ENCODE measurements at places on chromosomes 6 and 20. TPM values are rescaled to one million over a fixed set of nuclear protein-coding genes. Genes with fewer than 3 reads are reported as not detected.

Gene FAM209B
- total RNA-seq = not detected

Gene PDYN
- total RNA-seq = not detected

Gene GINS1
- total RNA-seq = 2.4 TPM

Gene SNRNP48
- 9.9 TPM for total RNA-seq

Gene PTGIS
- not detected for total RNA-seq

Gene CYB5R4
- total RNA-seq = 5.8 TPM

Gene CLDN20
- not detected for total RNA-seq

Gene MAP3K7
- total RNA-seq = 44.1 TPM

Gene KCNG1
- 145 TPM for total RNA-seq

Gene GTSF1L
- total RNA-seq = not detected

Gene TRIM26
- total RNA-seq = 42.4 TPM

Gene RIPOR3
- total RNA-seq = 1.6 TPM

Gene EPHA7
- total RNA-seq = under 0.01 TPM

Gene SLC22A16
- total RNA-seq = not detected

Gene GSTA1
- not detected for total RNA-seq

Gene SRMS
- 0.34 TPM for total RNA-seq

Gene RAD21L1
- not detected for total RNA-seq

Gene DEFB118
- total RNA-seq = not detected

Gene TTLL9
- not detected for total RNA-seq

Gene PNRC1
- 33.8 TPM for total RNA-seq

Gene TRPC4AP
- total RNA-seq = 54.8 TPM

Gene EDN1
- total RNA-seq = 20.3 TPM

Gene SOX18
- total RNA-seq = not detected

Gene PAQR8
- 1.5 TPM for total RNA-seq

Gene CTCFL
- total RNA-seq = not detected

Gene ZBTB46
- total RNA-seq = 1.7 TPM

Gene KIF16B
- 33.7 TPM for total RNA-seq

Gene HMGN3
- total RNA-seq = 77.7 TPM

Gene CFAP61
- total RNA-seq = 0.34 TPM

Gene RMND1
- 28.8 TPM for total RNA-seq

Gene RSPO4
- total RNA-seq = not detected

Gene RAET1E
- total RNA-seq = 18.5 TPM

Gene HAO1
- total RNA-seq = not detected

Gene PRPF6
- total RNA-seq = 69.8 TPM

Gene SMIM28
- total RNA-seq = not detected

Gene MYB
- under 0.01 TPM for total RNA-seq

All from nasal cavity respiratory epithelium epithelial cell of viscerocranial mucosa (primary cell).